ENCODE measurements at places on chromosomes 3 and 15.

DNA sequence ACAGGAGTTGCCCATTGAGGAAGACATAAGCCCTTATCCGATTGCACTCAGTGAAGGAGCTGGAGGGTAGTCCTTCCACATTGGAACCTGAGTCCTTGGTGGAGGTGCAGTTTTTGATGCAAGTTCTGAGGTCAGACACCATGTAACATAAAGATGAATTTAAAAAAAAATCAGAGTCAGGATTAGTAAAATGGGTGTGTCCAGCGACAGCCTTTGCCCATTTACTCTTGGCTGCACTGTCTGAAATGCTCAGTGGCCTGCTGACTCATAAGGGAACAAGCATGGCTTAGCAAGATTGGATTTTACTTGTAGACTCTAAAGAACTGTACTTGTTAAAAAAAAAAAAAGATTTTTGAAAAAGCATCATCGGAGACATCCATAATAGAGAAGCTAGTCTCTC, 241.1 kb upstream of the TOPAZ1 start:
- no peak for DNase-seq

- no peak for DNase-seq
These were observed 11.8 kb upstream of the HDC start for GRCh38 chr15:50277370-50277769.

GRCh38 chr15:80070840-80071239, 11.4 kb downstream of the ZFAND6 start:
- DNase-seq: no peak

DNA sequence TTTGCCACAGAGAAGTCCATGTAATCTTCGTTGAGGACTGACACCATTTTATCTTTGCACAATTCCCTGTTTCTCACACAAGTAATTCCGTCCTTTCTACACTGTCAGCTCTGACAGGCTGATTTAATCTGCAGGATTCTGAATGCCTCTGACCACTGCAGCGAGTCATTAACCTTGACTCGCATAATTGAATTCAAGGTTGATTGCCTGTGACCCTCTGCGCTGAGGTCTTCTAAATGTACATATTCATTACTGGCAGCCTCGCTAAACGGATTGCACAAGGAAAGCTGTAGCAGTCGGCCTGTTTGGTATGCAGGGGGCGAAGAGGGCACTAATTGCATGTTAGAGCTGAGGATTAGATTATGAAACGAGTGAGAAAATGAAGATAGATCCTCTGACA, 147.8 kb downstream of the SHOX2 start:
- DNase-seq: no peak

DNA sequence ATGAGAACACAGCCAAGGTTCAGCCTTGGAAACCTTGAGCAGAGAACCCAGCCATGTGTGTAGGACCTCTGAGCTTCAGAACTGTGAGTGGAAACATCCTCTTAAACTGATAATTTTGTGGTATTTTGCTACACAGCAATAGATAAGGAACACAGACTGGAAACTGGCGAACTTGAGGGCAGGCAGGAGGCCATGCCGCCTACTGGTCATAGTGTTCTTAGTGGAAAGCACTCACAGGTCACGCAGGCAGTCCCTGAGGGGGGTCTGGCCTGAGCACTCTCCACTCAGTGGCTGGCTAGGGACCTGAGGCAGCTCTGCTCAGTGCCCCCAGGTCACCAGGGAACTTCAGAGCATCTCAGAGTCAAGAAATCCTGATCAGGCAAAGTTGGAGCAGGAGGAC, 9.7 kb upstream of the XIRP1 start:
- no peak for DNase-seq

DNA sequence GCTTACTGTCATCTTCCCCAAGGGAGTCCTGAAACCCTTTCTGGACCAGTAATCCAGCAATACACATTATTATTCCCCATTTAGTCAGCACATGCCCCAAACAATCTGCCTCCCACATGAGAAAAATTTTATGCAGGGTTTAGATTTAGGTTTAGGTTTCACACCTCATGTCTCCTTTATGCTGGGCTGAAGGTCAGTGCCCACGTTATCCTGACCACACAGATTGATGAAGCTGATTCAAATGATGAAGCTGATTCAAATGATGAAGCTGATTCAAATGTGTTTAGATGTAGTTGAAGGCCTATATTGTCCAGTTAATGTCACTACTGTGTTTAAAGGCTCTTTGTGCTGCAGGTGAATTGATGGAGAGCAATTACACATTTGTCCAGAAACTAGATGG, 18.1 kb upstream of the ZBED2 start:
- no peak for DNase-seq

- peak; percentile 17 for DNase-seq
These were observed 91.4 kb downstream of the ZNF621 start for GRCh38 chr3:40615918-40616819.

- DNase-seq: no peak
These were observed 26.4 kb upstream of the KCNAB1 start for GRCh38 chr3:156093964-156094363.

DNA sequence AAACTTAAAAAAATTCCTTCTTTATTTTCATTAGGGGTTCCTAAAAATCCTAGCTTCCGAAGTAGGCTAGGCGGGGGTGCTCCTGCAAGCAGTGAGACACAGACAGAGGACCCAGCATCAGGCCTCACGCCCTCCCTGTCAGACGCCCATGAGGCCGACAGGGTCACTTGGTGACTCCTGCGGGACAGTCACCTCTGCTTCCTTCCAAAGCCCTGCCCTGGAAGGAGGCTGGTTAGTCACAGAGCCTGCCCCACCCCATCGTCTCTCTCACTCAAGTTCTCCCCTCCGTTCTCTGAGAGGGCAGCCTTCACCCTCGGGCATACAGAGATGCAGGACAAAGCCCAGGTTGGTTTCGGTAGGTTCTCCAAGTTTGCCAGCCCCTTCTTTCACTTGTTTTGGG, 38.6 kb downstream of the EHD4 start:
- no peak for DNase-seq

GRCh38 chr3:3241596-3241995, 62.1 kb upstream of the CRBN start:
- DNase-seq: no peak

DNA sequence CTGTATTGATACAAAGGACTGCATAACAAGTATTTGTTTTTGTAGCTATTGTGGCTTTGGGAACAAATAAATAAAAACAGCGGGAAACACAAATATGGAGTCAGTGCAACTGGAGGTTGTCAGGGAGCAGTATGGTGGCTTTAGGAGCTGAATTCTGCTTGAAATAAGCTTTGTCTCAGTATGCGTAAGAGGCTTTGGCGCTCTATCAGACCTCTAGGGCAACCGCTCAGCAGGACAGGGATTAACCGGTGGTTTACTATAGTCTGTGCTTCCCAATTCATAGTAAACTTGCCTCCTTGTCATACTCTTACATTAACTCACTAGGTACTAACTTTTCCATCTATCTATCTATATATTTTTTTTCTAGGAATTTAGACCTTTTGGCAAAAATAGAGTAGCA, 104.6 kb downstream of the ZIC1 start:
- no peak for DNase-seq

DNA sequence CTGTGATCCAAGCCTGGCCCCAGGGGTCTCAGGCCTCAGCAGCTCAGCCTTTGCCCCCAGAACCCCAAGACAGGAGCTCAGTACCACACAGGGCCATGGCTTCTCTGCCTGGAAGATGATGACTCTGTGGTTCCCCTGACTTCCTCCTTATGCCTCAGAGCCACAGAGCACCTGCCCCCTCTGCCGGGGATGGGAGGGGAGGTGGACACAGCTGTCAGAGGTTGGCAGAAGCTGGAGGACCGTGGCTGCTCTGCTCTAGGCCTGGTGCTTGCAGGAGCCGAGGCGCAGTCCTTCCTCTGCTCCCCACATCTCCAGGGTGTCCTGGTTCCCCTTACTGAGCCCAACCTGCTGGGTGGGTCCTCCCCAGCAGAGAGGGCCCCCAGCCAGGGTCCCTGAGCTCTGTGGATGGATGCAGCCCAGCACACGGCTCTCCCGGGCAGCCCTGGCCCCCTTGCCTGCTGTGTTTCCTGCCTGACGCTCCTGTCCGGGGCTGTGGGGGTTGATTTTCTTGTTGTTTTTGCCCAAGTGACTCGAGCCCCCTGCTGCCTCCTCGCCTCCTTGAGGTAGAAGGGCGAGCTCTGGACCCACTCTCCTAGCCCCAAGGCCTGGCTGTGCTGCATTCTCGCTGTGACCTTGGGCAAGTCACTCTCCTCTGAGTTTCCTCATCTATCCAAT, 36.6 kb downstream of the PSTPIP1 start:
- DNase-seq: peak; percentile 43

- DNase-seq: no peak
These were observed 34.3 kb downstream of the TRIM71 start for GRCh38 chr3:32852146-32852545.

- DNase-seq: no peak
These were observed 412.0 kb downstream of the FHIT start for GRCh38 chr3:60839246-60839645.

DNA sequence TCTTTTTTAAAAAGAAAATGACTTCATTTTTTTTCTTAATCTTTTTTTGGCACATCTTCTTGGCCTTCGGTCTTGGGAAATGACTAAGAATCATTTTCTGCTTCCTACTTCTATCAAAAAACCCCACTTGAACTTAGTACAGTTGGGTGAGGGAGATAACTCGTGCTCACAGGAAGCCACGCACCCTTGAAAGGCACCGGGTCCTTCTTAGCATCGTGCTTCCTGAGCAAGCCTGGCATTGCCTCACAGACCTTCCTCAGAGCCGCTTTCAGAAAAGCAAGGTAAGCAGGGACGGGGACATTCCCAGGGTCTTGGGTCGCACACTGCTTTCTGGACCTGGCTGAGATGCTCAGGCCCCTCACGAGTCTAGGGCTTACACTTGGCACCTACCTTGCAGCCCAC, at the start of gene CCR4:
CCR4 (plus strand) TSS at position 235 of the 402 bp plus-strand sequence. CDS start 1,779 bp downstream, outside the sequence.
- no peak for DNase-seq

DNA sequence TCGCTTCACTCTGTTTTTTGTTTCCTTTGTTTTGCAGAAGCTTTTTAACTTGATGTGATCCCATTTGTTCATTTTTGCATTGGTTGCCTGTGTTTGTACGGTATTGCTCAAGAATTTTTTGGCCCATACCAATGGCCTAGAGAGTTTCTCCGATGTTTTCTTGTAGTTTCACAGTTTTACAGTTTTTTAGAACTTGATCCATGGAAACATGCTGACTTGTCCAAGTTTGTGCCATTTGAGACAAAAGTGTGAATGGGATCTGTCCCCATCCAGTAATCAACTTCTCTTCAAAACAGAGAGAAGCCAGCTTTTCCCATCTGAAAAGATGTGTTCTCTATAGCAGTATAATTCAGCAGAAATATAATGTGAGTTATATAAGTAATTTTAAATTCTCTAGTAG, 266.5 kb upstream of the LRTM1 start:
- DNase-seq: no peak

DNA sequence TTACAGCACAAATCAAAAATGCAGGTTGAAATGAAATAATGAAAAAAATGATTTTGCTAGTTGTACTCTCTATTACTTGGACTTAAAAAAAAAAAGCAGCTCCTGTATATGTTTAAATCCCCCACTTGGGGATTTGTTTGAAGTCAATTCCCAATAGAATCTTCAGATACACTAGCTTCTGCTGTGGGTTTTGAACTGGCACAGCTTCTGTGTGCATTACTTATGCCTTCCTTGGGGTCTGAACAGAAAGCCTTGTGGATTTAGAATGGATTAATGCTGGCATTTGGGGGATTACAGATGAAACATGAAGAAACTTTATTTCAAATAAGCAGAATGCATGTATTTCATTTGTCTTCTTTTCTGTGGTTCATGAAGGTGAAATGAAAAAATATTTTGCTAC, 513.2 kb upstream of the TBL1XR1 start:
- DNase-seq: no peak

DNA sequence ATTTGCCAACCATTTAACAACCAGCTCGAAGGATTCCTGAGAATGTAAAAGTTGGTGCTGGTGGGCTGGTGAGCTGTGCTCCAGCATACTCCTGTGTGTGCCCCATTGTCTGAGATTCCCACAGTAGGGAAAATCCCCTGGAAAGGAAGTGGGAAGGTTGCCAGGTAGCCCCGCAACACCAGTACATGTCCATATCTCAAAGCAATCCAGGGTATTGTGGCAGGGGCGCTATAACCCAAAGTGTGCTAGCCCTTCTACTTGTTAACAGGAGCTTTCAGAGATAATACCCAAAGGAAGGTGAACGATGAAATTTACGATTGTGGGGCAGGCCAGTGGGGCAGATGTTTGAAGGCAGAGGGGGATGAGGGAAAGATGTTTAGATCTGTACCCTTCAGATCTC, 42.7 kb upstream of the SYNM start:
- no peak for DNase-seq

- no peak for DNase-seq
These were observed 181.6 kb downstream of the ROBO1 start for GRCh38 chr3:79586232-79586631.

GRCh38 chr15:75030424-75030823, 7.0 kb downstream of the PPCDC start:
- DNase-seq: no peak

DNA sequence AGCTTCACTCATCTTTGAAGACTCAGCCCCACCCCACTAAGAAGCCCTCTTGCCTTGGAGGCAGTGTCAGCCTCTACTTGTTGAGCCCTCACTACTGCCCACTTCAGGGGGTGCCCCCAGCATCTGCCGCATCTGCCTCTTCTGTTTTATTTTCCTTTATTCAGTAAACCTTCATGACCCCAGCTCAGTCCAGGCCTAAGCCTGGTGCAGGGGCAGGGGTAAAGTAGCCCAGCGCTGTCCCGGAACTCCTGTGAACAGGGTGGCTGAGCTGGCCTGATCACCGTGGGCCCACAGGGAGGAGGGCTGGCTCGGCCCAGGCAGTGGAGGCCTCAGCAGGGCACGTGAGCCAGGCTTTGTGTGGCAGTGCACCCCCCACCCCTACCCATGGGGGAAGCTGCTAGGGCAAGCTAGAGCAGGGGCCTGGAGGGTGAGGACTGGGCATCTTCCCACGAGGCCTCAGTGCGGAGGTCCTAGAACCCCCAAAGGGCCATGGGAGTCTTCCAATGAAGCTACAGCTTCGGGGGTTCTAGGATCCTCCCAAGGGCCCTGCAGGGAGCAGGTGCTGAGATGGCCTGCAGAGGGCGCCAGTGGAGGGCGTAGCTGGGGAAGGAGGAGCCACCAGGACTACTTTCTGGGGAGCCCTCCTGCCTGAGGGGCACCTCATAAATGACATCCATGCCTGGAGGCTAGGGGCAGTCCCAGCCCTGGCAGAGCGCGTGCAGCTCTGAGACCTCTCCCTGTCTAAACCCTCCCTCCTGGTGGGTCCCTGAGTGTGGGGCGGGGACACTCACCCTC, 36.0 kb downstream of the TSPAN3 start:
- DNase-seq: no peak

- DNase-seq: no peak
These were observed 61.0 kb downstream of the IQSEC1 start for GRCh38 chr3:13012221-13012691.

- no peak for DNase-seq
These were observed 26.4 kb upstream of the TNFAIP8L3 start for GRCh38 chr15:51121118-51121517.
